ENCODE measurements at places on chromosomes 7 and 10.

DNA sequence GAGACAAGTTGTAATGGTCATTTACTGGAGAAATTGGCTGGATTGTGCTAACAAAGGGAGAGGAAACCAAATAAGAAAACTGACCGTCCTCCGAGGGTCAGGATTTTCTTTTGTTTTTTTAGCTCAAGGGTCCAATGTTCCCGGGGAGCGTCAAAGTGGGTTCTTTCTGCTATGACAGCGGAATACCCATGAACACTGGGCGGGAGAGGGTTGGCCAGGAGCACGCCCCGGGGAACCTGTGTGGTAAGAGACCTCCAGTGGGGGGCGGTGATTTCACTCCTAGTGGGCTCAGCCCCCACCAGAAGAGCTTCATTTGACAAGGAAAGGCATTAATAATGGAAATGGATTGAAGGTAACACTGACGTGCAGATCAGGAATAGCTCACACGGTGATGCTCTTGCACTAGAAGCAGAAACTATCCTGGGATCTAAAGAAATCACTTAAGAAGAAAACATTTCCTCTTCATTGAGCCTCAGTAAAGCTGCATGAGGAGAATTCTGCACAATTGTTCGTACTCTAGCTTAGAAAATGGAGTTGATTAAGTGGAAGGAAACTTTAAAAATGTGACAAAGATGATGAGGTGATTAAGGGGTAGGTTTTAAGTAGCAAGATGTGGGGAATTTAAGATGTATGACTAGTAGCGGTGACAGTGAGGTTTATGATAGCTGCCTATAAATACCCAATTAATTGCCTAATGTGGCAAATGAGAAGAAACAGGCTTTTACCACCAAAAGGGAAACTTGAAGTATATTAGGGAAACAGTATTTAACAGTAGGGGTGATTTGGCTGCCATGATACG, 627.2 kb downstream of the SUGCT start:
- DNase-seq = no peak

DNA sequence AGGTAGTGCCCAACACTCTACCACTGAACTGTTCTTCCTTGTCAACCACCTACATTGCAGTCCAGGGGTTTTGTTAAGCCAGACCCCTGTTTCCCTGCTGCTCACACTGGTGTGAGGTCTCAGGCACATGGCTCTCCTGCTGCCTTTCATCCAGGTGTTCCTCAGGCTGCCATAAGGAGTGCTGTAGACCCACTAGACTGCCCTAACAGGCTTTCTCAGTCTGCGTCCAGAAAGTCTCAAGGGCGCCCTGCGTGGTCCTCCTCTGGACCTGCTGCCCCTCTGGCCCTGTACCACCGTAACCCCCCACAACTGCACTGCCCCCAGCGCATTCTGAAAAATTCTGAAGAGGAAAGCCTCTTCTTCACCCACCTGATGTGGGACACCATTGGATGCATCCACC, 225.7 kb upstream of the ANKRD30A start:
- DNase-seq = no peak

DNA sequence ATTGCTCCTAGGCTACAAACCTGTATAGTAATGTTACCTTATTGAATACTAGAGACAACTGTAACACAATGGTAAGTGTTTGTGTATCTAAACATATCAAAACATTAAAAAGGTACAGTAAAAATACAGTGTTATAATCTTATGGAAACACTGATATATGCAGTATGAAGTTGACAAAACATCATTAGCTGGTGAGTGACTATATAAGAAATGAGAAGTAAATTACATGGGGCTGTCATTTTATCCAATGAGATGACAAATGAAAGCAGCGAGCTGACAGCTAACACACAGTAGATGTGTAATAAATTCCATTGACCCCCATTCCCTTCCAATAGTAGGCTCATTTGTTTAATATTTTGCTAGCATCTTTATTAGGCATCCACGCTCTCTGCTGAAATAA, 198.1 kb upstream of the GHITM start:
- no peak for DNase-seq

DNA sequence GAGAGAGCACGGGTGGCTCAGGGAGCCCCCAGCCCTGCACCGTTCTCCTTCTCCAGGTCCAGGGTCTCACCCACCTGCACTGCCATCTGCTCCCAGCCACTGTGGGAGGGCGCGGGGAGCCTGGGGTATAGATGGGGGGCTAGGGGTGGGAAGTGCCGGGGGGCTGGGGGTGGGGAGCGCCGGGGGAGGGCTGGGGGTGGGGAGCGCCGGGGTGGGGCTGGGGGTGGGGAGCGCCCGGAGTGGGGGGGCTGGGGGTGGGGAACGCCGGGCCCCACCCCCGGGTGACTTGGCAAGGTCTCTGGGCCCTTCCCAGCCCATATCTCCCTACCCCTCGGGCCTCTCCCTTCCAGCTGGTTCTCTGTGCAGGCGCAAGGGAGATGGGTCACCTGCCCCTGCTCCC, at the start of gene GRIFIN:
Gene GRIFIN, minus strand, starts transcription at position 101 of the 400 bp plus-strand sequence. Its CDS starts 15 bp downstream, at position 86.
- DNase-seq = no peak

GRCh38 chr7:157565201-157565626, 228.4 kb downstream of the DNAJB6 start:
- DNase-seq = no peak

DNA sequence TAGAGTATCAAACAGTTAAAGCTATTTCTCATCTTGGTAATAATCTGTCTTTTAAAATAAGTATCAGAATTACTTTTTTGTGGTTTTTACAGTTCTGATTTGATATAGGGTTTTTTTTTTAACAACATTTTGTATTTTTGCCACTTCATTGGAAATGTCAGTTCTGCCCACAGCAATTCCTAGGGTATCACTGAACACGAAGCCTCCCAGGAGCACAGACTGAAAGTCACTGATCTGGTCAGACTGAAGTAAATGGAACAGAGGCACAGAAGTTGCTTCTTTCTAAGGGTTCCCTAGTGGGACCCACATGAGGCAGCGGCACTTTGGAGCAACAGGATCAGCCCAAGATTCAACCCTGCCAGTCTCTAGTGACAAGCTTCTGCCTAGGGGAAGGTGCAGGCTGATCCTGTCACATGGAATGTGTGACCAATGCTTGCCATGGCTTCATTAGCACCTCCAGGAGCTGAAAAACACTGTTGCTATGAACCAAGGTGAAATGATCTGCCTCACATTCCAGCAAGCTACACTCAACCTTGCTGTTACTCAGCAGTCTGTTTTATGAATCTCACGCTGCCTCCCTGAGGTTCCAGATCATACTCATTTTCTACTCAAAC, 273.4 kb upstream of the CSTF2T start:
- no peak for DNase-seq

GRCh38 chr10:113169853-113170460, 219.9 kb downstream of the TCF7L2 start:
- no peak for DNase-seq

DNA sequence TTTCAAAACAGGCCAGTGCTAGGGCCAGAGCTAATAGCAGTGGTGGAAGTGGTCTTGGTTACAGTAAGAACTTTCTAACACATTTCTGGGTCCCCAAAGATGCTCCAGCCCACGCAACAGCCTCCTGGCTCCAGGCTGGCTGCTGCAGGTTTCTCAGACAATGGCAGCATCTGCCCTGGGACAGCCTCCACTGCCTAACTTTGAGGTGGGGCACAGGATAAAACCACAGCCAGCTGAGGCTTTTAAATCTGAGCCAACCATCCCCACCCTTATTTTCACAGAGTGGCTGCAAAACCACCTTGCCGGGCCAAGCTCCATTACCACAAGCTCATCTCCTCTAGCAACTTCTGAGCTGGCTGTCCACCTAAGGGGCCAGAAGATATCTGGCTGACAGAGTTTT, 84.8 kb downstream of the FAM53B start:
- no peak for DNase-seq

DNA sequence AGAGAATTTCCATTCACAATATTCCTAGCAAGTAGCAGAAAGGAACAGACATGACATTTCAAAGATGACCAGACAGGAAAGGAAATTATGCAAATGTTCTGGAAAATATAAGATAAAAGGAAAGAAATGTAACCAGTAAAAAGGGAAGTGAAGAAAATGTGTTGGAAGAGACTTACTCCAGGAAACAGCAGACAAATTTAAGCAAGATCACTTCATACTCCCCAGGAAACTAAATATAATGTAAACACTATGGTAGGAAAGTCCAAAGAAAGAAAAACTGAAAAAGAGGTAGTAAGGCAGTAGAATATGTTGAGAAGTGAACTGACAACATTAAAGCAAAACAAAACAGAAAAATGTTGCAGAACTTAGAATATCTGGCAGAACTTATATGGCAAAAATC, 6.4 kb upstream of the ST8SIA6 start:
- DNase-seq = no peak

- DNase-seq = no peak
Observed at GRCh38 chr10:74977913-74978847, 133.3 kb upstream of the SAMD8 start.

DNA sequence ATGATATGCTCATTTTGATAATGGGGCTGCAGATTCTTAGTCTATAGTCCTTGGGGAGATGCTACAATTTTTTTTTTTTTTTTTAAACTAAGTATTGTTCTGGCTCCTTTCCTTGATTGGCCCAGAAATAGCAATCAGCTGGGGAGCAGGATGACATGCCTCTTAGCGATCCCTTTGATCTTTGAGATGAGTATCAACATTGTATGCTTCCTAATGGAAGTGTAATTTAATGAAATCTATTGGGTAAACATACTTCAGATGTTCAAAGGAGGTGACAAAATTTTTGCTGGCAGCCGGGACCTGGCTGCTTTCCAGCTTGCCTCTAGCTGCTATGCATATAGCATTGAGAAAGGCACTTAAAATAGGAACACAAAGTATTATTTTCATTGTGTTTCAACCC, 43.5 kb downstream of the VTI1A start:
- no peak for DNase-seq

DNA sequence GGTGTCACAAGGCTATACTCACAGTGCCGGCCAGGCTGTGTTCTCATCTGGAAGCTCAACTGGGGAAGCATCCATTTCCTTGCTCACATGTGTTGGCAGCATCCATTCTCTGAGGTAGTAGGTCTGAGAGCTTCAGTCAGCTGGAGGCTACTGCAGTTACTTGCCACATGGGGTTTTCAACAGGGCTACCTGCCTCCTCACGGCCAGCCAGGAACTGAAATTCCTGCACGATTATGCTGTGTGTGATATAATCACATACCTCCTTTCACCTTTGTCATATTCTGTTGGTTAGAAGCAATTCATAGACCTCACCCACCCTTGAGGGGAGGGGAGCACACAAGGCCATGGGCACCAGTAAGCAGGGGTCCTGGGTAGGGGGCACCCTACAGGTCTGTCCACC, 37.4 kb downstream of the PYROXD2 start:
- DNase-seq = no peak

DNA sequence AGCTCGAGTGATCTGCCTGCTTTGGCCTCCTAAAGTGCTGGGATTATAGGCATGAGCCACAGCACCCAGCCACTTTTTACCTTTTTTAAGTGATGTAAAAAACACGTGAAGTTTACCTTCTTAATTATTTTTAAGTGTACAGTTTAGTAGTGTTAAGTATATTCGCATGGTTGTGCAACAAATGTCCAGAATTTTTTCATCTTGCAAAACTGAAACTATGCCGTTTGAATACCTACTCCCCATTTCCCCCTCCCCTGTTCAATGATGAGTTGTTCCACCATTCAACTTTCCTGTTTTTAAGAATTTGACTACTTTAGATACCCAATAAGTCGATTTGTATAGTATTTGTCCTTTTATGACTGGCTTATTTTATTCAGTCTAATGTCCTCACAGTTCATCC, 10.9 kb downstream of the NRBF2 start:
- DNase-seq = no peak

DNA sequence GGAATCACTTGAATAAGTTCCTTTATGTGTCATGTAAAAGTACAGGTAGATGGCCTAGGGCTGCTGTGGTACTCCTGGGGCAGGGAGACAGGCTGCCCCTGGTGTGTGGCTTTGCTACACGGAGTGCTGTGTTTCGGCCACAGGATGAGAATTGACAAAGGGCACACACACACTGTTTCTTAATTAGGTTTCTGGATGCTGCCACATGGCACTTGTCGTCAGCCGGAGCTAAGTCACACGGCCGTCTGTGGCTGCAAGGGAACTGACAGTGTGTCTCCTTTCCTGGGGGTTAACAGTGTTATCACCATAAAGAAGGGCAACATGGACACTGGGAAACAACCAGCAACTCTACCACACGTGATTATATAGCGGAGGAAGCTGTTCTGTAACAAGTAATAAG, 55.7 kb upstream of the CREB5 start:
- no peak for DNase-seq

GRCh38 chr7:99027241-99027640, 116.7 kb downstream of the SMURF1 start:
- DNase-seq = no peak

DNA sequence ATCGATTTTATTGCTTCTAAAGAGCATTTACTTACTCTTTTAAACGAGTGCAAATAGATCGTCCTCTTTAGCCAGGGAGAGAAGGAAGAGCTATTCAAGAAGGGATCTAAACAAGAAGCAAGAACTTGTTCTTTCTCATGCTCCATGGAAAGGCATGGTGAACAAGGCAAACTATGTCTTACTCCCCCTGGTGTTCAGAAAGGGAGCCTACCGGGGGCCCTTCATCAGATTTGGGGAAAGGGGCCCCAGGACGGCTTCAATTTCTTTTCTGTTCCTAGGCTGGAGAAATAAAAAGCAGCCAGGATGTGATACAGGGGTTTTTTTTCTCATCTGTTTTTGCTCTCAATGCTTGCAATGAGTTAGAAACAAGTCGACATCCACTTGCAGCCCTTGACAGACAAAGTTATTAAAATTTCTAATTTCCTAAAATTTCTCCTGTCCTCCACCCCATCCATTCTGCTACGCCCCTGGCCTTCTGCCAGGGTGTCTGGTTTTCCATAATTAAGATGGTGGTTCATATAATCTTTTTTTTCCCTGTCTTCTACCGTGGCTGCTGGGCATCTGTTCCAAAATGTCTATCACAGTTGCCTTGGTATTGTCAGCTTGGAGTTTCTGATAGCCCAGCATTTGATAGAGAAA, 214.4 kb downstream of the CREB5 start:
- DNase-seq = no peak

GRCh38 chr7:45690762-45691150, 116.6 kb downstream of the ADCY1 start:
- no peak for DNase-seq

- DNase-seq = no peak
Observed at GRCh38 chr10:13865758-13866491, 279.2 kb downstream of the PRPF18 start.

DNA sequence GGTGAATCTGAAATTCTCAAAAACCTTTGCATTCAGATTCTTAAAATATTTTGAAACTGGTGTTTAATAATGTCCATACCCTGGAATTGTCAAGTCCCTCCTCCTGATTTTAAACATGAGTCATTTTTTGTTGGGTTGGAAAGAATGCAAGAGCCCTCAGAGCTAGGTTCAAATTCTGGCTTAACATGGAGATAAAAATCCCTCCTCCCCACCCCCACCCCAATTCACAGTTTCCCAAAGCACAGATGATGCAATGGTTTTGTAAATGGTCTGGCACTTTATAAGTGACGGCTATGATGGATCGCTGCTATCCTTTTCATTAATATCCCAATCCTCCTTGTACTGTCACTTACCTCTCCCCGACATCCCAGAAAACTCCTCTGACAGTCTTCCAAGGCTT, 332.8 kb downstream of the PLXNA4 start:
- no peak for DNase-seq
